ENCODE measurements at places on chromosomes 11 and 22. TPM values are rescaled to one million over a fixed set of nuclear protein-coding genes. Genes with fewer than 3 reads are reported as not detected.
A peak's percentile ranks its signal among the peaks of the same experiment; 100 is the strongest.

ALDH3B1 gene
- 14.3 TPM for total RNA-seq

APOL6 gene
- 20.2 TPM for total RNA-seq

FOLR2 gene
- total RNA-seq = 6.4 TPM

DNA sequence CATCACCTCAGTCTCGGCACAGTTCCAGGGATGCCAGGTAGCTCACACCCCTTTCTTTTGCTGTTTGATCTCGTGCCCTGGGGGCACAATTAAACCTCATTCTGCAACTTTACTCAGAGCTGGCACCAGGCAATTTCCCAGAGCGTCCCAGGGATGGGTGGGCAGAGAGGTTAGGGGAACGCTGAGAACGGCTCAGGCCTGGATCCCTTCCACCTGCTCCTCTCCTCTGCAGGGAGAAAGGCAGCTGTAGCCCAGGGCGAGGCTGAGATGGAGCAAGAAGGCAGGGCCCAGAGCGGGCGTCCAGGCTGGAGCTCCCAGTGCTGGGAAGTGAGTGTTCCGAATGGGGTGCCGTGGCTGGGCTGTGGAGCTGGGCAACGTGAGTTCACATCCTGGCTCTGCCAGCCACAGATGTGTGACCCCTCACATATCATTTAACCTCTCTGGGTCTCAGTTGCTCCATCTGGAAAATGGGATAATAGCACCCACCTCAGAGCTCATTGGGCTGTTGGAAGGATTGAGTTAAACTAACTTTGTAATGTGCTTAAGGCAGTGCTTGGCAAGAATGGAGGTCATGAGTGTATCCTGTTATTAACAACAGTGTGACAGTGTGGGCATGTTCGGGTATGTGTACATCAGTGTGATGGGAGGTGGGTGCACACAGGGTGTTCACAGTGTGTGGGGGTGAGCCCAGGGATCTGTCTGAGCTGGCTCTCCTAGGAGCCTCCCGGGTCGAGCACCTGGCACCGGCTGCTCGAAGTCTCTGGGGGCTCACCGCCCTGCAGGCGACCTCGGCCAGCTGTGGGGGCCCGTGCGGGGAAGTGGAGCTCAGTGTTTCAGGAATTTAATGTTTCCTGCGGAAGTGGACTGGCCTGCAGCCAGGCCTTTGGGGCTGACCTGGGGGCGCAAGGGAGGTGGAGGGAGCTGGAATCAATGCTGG is 15.5 kb downstream of the OTUB1 start:
- peaks cover 19% of the 10 kb centered on the region for H3K4me1 ChIP-seq
- no peak for DNase-seq
- H3K27ac ChIP-seq = no peak overlapping the region
- H3K36me3 ChIP-seq = no peaks in the 10 kb centered on the region
- peaks cover 4% of the 10 kb centered on the region for H3K27me3 ChIP-seq

GRCh38 chr11:73752903-73753302 is 8.0 kb downstream of the RAB6A start:
- no peaks in the 10 kb centered on the region for H3K36me3 ChIP-seq
- no peak overlapping the region for H3K4me3 ChIP-seq
- H3K27ac ChIP-seq = no peak overlapping the region

DNA sequence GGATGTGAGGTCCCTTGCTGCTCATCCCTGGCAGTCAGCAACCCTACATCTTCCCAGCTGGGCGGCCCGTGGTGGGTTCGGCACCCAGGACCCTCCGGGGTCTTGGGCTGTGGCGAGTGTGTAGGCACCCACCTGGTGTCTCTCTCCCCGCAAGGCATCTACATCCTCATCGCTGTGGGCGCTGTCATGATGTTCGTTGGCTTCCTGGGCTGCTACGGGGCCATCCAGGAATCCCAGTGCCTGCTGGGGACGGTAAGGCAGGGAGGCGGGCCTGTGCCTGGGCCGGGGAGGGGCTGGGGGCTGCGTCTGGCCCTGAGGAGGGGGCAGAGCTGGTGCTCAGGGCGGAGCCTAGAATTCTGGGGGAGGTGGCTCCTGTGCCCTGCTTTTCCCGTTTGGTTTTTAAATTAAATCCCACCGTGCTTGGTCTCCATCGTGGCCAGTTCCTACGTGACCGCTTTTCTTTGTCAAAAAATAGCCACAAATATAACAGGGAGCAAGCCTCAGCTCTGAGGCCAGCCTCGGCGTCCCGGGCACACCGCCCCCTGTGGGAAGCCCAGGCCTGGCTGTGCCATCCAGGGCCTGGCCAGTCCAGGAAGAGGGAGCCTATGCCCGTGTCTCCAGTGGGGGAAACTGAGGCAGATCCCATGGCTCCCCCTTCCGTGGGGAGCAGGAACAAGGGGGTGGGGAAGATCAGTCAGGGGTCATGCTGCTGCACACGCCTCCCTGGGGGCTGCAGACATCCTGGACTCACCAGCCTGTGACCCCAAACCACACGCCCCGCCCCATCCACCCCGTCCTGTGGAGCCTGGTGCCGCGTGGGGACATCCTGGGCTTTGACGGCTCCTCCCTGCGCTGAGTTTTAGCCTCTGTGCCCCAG is 6.4 kb upstream of the TSSC4 start:
- H3K27me3 ChIP-seq = no peaks in the 10 kb centered on the region
- no peak overlapping the region for H3K4me3 ChIP-seq
- peak overlapping the region; percentile 1 for H3K27ac ChIP-seq
- H3K4me1 ChIP-seq = peaks cover 37% of the 10 kb centered on the region
- H3K36me3 ChIP-seq = peaks cover 4% of the 10 kb centered on the region

DNA sequence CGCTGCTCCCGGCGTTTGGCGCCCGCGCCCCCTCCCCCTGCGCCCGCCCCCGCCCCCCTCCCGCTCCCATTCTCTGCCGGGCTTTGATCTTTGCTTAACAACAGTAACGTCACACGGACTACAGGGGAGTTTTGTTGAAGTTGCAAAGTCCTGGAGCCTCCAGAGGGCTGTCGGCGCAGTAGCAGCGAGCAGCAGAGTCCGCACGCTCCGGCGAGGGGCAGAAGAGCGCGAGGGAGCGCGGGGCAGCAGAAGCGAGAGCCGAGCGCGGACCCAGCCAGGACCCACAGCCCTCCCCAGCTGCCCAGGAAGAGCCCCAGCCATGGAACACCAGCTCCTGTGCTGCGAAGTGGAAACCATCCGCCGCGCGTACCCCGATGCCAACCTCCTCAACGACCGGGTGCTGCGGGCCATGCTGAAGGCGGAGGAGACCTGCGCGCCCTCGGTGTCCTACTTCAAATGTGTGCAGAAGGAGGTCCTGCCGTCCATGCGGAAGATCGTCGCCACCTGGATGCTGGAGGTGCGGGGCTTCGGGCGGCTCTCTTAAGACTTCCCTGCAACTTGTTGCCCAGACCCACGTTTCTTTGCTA is at the start of gene CCND1:
Gene CCND1 (plus strand): TSS at position 162 of the 587 bp plus-strand sequence. CDS start 158 bp downstream, at position 320.
- H3K27me3 ChIP-seq = peaks cover 58% of the 10 kb centered on the region
- H3K36me3 ChIP-seq = no peaks in the 10 kb centered on the region
- DNase-seq = peak; percentile 85
- peak within 1 kb of the TSS; percentile 88 for H3K27ac ChIP-seq

DNA sequence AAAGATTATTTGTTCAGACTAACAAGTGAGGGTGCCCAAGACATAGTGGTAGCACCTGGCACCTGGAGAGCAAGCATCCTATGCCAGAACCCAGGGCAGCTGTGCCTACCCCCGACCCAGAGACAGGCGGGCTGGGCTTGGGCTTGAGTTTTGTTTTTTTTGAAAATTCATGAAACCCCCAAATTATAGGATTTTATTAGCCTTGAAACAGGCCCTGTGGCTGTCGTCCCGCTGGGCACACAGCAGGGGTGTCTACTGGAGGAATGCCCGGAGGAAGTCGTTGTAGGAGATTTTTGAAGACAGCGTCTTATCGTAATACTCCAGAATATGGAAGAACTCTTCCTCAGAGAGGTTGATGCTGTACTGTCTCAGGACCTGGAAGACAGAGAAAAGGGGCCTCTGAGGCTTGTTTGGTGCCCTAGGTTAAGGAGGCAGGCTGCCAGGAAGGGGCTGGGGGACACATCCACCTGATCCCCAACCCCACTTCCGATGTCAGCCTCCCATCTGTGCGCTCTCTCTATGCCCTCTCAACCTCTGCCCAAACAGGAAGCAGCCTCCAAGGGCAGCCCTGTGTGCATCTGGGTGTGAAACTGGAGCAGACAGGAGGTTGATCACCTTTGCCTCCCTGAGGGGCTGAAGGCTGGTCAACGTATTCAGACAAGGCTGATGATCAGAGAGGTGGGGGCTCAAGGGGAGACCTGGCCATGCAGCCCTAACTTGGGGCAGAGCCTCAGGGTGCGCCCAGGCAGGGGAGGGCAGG is 117.0 kb downstream of the MPPED1 start:
- no peak for DNase-seq
- no peaks in the 10 kb centered on the region for H3K36me3 ChIP-seq
- no peaks in the 10 kb centered on the region for H3K27me3 ChIP-seq
- no peak overlapping the region for H3K27ac ChIP-seq
- no peaks in the 10 kb centered on the region for H3K4me1 ChIP-seq
- no peak overlapping the region for H3K4me3 ChIP-seq
